ENCODE measurements at places on chromosomes 7 and 10.

- no peak for DNase-seq
Observed at GRCh38 chr7:82430500-82431465, 12.8 kb downstream of the CACNA2D1 start.

DNA sequence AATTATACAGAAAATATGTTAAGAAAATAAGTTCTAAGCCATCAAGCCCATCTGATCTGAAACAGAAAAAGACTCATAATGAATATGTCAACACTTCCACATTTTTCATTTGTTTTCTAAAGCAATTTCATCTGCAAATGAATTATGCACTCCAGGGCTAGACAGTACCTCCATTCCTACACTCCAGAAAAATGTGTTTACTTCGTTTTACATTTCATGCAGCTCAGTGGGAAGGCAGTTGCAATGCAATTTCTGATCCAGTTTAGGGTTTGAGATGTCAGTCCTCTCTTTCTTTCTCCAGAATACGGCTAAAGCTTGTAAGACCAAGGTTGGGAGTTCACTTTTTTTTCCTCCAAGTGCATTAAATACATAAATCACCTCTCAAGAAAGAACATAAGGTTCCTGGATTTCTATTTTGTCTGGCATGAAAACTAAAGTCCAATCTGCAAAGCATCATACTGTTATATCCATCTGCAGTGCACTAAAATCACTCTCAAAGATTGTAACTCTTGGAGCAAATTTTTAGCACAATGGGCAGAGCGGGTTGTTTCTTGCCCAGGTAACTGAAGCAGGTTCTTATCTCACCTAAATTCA is 348.8 kb upstream of the C7orf33 start:
- no peak for DNase-seq

DNA sequence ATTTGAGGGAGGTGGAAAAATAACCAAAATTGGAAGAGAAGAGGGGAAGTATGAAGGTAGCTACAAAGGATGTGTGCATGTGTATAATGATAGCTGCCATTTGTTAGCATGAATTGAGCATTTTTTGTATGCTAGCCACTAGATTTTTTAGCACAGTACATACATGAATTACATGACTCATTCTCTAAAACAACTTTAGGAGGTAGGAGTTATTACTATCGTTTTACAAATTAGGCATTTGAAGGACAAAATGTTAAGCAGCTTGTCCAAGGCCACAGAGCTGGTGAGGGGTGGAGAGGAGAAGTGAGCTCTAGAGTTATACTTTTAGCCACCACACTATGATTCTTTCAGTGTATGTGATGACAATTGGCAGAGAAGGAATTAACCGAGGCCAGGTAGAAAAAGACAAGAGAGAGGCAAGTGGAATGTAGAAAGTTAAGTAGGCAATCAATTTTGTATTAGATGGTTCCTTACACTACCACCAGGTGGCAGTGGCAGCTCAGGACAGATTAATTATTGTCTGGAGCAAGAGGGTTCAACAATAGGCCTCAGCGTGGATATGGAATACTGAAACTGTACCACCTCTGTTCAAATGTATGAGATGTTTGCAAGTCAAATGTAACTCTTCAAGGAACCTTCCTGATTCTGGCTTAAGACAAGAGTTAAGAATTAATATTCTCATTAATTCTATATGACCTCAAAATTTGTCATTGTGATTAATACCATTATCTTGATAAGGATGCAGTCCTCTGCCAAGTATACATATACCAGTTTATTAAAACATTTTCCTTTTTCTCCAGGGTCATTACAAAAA is 128.0 kb downstream of the MBL2 start:
- DNase-seq, result peak; percentile 3

DNA sequence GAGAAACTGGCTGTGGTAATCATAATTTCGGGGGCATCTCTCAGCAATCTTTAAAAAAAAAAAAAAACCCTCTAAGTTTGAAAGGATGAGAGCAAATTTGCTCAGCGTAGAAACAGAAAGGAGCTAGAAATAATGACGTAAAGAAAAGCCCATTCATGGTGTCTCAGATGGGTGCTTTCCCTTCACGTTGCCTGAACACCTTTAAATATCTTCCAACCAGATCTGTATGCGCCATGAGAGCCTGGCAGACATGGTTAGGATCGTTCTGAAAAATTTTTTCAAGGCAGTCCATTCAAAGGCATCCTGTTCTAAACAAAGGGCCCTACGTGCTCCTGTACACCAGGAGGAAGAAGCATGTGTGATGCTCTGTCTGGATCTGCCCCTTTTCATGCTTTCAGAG is 141.2 kb upstream of the C1QL3 start:
- no peak for DNase-seq

DNA sequence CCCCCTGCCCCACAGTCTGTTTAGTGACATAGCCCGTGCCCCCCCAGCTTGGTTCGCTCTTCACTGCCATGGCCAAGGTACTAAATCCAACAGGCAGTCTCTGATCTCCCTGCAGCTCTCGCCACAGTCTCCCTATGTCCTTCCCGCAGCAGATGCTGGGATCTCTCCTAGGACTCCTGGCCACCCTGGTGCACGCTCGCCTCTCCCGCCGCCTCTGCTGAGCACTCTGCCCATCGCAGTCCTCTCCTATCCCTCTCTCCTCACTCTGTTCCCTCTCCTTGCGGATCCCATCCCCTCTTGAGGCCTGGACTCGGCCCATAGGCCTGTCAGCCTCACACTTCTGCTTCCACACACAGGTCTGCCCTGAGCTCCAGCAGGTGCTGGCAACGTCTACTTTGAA is 204.8 kb upstream of the TCERG1L start:
- no peak for DNase-seq

GRCh38 chr10:131279516-131279915 is 32.0 kb downstream of the TCERG1L start:
- no peak for DNase-seq

- DNase-seq, result no peak
Observed at GRCh38 chr7:111401516-111401915, 160.8 kb downstream of the IMMP2L start.

DNA sequence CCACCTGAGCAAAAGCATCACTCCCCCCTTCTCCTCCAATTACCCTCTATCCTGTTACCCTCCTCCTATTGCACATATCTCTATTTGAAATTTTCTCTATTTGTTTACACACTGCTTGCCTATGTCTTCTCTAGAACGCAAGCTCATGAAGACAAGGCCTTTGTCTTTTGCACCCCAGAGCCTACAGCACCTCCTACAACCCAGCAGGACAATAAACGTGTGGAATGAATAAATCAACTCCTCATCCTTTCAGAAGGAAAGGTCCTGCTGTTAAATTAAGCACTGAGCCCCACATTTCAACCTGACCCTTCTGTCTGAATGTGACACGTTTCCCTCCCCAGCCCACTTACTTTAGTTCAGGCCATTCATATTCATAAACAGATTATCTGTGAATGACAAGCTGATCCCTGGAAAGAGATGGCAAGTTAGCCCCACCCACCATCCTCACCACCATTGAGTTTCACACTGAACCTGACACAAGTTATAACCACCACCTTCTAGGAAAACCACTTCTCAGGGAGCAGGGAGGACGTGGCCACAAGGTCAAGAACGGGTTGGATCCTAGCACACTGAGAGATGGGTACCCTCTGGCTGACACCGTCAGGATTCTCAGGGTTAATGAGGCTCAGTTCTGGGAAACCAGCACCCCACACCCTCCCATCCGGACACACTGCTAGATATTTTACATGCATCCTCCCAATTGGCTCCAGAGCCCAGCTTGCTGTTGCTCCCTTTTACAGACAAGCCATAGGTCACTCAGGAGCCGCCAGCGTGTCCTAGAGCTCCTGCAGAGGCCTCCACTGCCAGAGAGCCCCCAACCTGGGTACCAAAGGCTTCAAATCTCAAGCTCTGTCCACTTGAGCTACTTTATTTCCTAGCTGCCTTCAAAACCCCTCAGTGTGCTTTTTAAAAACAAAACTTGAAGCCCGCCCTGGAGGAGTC is 934 bp downstream of the PRTFDC1 start:
- DNase-seq, result peak; percentile 2

DNA sequence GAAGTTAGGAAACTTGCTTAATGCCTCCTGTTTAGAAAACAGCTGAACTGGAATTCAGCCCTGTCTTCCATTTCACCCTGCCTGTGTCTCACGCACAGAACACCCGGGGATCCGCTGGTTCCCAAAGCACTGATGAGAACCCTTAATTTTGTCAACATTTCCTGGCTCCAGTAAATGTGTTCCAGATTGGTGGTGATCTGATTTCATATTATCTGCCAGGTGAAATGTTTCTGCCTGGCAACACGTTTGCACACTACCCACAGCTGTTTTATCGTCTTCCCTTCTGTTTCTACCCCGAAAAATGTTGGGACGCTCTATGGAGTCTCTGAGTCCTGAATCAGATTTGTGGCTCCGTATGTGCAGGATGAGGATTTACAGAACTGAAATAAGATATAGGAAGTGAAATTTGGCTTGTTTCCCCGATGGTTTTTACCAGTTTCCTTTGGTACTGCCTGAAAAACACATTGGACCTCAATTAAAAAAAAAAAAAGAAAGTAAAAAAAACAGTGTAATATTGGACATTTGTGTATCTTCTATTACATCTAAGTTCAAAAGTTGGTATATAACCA is 29.0 kb downstream of the MRC1 start:
- no peak for DNase-seq

DNA sequence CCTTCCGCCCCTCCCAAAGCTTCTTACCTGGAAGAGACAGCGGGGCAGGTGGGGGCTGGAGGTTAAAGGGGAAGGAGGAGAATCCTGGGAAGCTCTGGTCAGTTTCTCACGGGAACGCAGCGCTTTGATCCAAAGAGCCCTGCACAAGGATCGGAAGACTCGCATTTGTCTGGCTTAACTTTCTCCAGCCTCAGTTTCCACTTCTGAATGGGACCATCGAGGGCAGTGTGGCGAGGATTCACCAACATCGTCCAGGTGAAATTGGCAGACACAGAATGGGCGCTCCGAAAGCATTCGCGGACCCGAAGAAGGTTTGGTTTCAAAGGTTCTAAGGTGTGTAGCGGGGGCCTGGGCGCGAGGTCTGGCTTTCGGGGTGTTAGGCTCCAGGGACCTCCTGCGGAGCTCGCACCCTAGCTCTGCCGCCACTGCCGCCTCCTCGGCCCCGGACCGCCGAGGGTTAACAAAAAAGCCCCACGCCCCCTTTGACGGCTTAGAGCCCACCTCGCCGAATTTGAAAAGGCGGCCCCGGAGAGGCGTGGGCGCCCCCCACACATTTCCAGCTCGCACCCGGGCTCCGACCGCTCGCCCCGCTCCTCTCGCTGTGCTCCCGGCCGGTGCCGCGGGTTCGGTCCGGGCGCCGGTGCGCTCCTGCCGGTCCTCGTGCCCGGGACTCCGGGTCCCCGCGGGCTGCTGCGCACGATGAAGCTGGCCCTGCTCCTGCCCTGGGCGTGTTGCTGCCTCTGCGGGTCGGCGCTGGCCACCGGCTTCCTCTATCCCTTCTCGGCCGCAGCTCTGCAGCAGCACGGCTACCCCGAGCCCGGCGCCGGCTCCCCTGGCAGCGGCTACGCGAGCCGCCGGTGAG is at the start of gene COL26A1:
Gene COL26A1 (plus strand): TSS at position 542 of the 862 bp plus-strand sequence. CDS start 158 bp downstream, at position 700.
- DNase-seq, result peak; percentile 14

DNA sequence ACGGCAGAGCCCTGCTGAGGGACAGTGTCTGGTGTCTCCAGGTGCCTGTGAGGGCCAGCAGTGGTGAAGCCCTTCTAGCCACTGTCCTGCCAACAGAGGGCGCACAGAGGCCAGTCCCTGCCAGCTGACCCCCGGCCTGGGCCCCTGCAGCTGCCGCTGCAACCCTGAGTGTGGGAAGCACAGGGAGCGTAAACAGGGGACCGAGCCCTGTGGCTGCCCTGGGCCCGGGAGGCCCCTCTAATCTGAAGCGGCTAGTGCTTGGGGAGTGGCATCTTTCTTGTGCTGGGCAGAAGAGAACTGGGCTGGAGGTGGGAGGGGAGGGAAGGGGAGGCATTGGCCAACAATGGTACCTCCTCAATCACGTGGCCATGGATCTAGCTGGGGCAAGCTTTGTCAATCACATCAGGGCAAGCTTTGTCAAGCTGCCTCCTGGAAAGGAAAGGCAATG is 34.6 kb downstream of the TRIM8 start:
- no peak for DNase-seq

DNA sequence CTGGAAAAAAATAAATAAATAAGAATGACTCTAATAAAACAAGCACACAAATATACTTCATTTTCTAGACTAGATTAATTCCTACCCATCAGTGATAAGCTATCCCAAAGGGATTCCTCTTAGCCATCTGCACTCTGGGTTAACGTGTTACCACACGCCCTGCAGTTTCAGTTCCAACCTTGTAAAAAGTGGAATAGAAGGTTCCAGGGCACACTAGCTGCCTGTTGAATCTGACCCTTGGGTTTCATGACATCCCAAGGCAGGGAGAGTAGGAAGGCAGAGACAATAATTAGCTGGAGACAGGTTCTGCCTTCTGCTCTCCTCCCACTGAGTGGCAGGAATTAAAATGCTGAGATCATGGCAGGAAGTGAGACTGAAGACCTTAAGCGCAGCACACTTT is 33.5 kb downstream of the SLC37A3 start:
- DNase-seq, result no peak

- no peak for DNase-seq
Observed at GRCh38 chr10:6067457-6067856, 5.3 kb upstream of the IL2RA start.

DNA sequence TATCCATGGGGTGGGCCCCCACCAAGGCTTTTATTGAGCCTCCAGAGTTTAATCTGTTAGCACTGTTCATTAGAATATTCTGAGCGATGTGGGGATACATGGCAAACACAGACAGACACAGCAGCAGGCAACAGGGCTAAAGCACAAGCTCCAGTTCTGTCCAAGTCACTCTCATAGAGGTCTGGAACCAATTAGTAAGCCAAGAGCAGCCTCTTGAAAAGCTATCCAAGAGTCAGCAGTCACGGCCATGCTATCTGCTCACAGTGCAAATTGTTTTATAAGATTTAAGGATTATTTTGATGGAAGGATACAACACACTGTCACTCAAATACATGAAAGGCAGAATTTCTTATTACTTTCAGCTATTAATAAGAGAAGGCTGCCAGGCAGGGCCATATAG is 86.4 kb upstream of the DGKB start:
- no peak for DNase-seq

DNA sequence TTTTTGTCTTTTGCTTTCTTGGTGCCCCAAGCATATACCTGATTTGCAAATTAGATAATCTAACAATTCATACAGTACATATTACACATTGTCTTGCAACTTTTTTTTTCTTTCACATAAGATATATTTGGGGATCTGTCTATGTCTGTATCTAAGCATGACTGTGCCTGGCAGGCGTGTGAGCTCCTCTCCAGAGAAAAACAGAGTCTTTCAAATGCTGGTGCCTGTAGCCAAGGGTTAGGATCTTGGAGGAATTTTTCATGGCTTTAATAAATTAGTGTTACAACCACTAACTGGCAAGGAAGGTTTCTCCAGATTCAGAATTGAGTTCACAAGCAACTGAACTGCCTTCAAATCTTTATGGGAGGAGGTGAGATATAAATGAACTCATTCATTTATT is 14.8 kb upstream of the SLF2 start:
- no peak for DNase-seq

- DNase-seq, result no peak
Observed at GRCh38 chr7:47587351-47587750, 5.4 kb upstream of the TNS3 start.

GRCh38 chr7:146926841-146927240 is 810.2 kb downstream of the CNTNAP2 start:
- DNase-seq, result no peak
